ENCODE measurements at places on chromosomes 11 and 22.

GRCh38 chr22:45238957-45239680, 1.6 kb downstream of the KIAA0930 start:
- DNase-seq: no peak

- no peak for DNase-seq
These were observed 18.0 kb downstream of the ACRV1 start for GRCh38 chr11:125662689-125663088.

DNA sequence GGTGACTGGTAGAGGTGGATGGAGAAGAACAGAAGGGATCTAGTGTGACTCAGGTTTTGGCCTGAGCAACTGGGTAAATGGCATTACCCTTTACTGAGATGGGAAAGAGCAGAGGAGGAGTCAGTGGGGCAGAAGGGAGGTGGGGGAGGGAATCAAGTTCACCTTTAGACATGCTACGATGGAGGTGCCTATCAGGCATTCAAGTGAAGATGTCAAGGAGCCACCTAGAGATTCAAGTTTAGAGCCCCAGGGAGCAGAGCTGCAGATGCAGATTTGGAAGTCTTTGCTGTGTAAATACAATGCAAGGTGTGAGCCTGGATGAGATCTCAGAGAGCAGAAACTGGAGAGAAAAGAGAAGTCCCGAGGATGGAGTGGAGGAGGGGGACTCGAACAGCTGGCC, 979 bp upstream of the MOGAT2 start:
- DNase-seq: no peak

- DNase-seq: no peak
These were observed 8.0 kb downstream of the CCND1 start for GRCh38 chr11:69648679-69649575.

GRCh38 chr11:1567052-1567720, 4.9 kb downstream of the DUSP8 start:
- no peak for DNase-seq

GRCh38 chr11:73314117-73314961, 6.3 kb downstream of the ARHGEF17 start:
- no peak for DNase-seq

- DNase-seq: no peak
These were observed 8.7 kb upstream of the BARX2 start for GRCh38 chr11:129366737-129367597.

GRCh38 chr11:117838901-117839300, 14.4 kb upstream of the FXYD2 start:
- no peak for DNase-seq

GRCh38 chr22:20776624-20777405, 2.9 kb downstream of the SERPIND1 start:
- no peak for DNase-seq
